ENCODE measurements at places on chromosomes 2 and 18.

DNA sequence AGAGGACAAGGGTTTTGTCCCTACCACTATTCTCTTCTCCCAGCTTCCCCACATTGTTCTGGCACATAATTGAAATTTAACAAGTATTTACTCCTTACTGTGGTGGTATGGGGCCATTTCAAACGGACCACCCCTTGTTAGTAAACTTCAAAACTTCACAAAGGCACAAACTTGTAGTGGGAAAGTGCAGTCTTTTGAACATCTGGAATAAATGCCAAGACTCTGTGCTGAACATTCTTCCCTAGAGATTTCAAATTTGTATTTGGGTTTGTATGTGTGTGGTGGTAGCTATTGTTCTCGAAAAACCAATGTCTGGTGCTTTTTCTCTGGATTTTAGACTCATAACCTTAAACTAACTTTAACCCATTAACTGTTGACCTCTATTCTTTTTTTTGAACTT is 151.6 kb downstream of the NRP2 start:
- no peak for DNase-seq

GRCh38 chr18:61475931-61476330 is 142.7 kb downstream of the CDH20 start:
- no peak for DNase-seq

DNA sequence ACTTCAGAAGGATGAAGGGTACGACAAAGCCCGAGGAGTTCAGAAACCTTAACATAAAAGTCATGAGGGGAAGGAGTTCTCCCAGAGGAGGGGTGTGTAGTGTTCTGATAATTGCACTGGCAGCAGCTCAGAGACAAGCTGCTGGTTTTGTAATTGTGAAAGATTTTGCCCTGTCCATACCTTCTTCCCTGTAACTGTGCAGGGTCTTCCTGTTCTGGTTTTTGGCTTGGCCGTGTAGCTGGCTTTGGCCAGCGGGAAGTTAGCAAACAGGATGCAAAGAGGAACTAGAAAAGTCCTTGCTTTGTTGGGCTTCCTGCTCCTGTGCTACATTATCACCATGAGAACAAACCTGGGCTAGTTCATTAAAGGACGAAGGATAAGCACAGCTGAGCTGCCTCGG is 160.8 kb downstream of the LPIN1 start:
- DNase-seq = no peak

DNA sequence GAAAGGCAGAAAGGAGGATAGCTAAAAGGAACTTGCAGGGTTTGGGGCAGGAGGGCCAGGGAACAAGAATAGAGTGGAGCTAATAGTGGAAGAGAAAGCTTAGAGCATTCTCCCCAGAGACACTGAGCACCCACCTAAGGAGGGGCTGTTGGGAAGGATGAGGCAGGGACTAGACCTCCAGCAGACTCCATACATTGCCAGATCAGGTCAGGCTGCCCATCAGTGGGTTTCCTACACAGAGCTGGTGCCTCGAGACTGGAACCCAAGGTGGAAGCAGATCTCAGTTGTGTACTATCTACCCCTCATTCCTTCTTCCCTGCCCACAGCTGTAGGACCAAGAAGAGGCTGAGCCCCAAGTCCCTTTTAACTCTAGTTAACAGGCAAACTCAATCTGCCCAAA is 148.5 kb downstream of the ZFP36L2 start:
- no peak for DNase-seq

DNA sequence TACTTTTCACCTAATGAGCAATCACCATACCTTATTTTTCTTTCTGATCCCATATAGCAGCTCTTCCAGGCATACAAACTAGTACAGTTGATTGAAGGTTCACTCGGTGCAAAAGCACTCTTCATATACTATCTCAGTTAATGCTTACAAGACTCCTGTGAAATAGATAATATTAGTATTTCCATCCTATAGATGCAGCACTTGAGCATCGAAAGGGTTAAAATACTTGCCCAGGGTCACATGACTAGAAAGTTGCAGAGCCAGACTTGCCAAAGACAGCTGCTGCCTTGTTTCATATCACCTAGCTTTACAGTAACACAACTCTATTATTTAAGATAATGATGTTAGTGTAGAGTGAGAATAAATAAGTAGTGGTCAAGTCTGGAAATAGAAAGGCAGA is 466.0 kb upstream of the TNP1 start:
- no peak for DNase-seq

DNA sequence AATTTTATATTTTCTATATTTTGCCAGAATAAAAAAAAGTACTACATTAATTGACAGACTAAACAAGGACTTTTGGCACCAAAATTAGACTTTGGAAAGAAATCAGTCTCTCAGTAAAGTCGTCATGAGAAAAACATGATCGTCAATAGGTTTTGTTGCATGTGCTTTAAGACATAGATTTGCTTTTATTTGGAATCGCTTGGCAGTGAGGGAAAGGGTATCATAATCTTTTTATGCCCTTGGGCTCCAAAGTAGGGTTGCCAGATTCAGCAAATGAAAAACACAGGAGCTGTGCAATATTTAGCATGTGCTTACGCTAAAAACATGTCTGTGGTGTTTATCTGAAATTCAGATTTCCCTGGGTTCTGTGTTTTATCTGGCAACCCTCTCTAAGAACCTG is 177.6 kb downstream of the LAMA1 start:
- no peak for DNase-seq

- no peak for DNase-seq
Observed at GRCh38 chr2:237868631-237869342, 9.4 kb downstream of the RAMP1 start.

DNA sequence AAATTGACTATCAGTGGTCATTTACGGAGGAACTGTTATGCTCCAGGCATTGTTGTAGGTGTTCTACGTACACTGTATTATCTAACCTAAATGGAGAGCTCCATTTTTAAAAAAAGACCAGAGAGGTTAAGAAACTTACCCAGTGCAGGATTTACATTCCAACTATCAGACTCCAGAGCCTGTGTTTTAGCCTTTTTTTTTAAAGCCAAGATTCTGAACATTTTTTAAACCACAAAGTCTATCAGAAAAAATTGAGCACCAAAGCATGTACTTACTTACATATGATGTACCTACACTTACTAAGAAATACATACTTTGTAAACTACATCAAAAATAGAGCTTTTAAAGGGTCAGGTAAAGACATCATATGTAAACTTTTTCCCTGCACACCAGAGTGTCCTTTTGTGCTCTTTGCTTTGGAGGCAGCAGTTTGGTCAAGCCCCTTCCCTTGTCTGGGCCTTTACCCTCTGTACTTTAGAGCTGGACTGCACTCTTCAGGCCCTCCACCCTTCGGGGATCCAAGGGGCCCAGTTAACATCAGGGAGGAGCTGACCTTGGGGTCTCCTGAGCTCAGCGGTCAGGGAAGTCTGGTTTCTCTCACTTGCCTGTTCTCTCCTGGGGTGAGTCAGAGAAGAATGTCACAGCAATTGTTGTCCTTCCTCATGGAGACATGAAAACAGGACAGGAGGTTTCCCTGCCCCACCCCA is 58.4 kb downstream of the ITGB1BP1 start:
- no peak for DNase-seq

- DNase-seq = no peak
Observed at GRCh38 chr2:133635131-133635530, 66.9 kb upstream of the NCKAP5 start.

DNA sequence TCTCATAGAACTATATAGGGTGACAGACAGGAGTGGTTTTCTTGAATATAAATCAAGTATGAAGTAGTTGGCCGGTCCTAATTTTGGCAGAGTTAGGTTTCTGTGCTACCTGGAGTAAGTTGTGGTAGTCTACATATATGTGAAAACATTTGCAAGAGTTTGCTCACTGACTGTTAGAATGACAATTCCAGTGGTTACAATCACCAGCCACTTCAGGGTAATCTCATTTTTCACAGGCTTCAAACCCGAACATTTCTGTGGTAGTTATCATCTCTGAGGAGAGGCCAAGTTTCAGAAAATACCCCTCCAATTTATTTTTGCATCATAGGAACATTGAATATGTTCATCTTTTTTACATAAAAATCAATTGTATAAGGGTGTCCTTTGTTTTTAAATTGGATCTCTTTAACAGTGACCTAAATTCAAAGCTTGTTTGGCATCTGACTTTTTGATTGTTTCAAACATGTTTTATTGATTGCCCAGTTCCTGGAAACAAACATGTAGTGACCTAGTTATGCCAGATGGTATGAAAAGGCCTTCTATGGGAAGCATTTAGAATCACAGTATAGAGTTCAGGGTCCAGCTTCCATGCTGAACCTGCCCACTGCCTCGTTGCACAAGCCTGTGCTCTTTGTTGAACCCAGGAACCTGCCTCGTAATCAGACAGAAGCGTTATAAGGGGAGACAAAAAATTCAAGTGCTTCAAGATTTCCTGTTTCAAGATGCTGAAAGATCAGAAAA is 250.6 kb downstream of the LTBP1 start:
- DNase-seq = no peak

DNA sequence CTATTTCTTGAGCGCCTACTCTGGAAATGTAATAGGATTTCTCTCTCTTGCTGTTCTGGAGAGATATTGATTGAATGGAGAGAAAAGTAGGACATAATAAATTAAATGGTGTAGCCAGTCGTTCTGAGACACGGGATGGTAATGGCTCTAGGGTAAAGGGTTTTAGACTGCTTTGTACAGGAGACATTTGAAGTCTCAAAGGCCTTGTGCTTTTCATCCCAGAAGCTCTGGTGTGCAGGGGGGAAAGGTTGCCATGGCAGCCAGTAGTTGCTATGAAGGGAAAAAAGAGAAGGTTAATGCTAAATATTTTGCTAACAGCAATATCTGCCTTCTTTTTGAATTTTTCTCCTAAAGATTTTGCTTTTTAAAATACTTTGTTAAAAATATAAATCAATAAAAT is 359.3 kb downstream of the RIT2 start:
- no peak for DNase-seq

- no peak for DNase-seq
Observed at GRCh38 chr2:238081150-238081549, 19.0 kb upstream of the ESPNL start.

- DNase-seq = no peak
Observed at GRCh38 chr2:64754570-64754969, 100.9 kb upstream of the SERTAD2 start.

GRCh38 chr2:222424276-222424728 is at the start of gene SGPP2:
TSS of gene SGPP2 (plus strand) at chr2:222424543. CDS start at chr2:222424603, 60 bp downstream.
- no peak for DNase-seq

DNA sequence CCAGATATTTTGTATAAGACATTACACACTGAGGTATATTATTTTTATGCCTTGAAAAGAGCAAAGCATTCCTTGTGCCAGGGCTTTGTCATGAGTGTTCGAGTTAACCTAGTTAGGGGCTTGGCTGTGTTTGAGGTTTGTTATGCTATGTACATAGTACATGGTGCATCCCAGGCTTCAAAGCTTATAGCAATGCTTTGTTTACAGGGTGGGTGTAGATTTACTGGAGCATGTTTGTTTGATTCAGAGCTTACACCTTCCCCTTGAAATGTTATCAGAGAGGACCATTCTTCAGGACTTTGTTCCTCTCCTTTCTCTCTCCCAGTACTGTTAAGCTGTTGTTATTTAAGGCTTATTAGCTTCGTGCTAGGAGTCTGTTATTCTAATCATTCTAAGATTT is 738.7 kb upstream of the LRRTM4 start:
- DNase-seq = no peak

- no peak for DNase-seq
Observed at GRCh38 chr18:30987467-30988241, 54.9 kb downstream of the DSC3 start.

DNA sequence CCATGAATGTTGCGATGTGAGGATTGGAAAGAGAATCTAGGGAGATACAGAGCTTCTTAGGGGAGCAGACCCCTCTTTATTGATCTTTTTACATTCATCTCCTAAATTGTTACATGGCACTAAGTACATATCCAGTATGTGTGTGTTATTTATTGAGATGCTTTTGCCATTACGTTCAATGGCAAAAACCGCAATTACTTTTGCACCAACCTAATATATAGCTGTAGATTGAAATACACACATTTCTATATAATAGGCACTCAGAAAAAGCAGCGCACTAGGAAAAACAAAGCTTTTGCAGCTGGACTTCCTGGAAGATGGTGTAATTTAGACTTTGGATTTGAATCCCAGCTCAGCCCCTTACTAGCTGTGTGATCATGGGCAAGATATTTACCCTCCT is 849.4 kb downstream of the SLC4A3 start:
- no peak for DNase-seq

DNA sequence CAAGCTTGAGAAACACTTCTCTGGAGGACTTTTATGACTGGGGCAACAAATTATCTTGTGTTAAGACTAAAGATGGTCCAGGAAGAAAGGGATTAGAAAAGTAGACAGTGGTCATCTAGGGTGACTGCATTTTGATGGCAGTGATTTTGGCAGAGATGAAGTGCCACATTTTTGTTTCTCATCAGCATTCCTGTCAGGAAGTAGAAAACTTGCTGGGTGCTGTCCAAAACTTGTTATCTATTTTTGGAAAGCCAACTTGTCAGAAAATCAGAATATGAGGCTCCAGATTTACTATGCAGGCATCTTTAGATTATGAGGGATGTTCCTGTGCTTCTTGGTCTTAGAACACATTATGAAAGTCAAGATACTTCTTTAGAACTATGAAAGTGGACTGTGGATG is 29.0 kb upstream of the CALCRL start:
- DNase-seq = no peak

GRCh38 chr2:109423556-109424359 is 190.0 kb downstream of the SEPTIN10 start:
- no peak for DNase-seq

DNA sequence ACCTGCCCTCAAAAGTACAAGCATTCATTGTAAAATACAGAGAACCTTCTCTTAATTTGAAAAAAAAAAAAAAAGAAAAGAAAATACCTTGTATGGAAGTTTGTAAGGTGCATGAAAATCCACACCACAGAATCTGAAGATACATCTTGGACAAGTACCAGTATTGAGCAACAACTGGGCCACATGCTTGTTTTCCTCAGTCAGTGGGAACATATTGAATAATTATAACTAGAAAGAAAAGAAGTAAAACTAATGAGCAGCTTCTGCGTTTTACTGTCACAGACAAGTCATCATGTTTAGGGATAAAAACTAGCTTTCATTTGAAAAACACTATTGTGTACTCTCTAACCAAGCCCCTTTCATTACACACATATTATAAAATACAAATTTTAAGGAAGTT is 5.8 kb upstream of the PEX13 start:
- no peak for DNase-seq

DNA sequence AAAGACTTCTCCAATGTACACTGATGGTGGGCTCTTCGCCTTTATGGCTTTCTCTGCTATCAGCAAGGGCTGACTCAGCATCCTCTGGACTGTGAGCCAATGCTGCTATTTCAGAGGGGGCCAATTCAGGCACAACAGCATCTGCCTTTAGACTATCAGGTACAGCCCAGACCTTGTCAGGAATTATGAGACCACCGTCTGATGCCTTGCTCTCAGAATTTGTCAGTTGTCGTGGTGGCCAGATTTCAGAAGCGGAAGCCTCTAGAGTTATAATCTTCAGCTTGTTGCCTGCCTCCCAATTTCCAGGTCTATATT is 92.7 kb downstream of the ALPK2 start:
- DNase-seq = no peak

- DNase-seq = no peak
Observed at GRCh38 chr2:239695728-239696240, 295.0 kb upstream of the HDAC4 start.

- no peak for DNase-seq
Observed at GRCh38 chr2:168181825-168182224, 65.6 kb downstream of the STK39 start.

All from AG09319 (cell line).